ENCODE measurements at places on chromosomes 12 and 14.

DNA sequence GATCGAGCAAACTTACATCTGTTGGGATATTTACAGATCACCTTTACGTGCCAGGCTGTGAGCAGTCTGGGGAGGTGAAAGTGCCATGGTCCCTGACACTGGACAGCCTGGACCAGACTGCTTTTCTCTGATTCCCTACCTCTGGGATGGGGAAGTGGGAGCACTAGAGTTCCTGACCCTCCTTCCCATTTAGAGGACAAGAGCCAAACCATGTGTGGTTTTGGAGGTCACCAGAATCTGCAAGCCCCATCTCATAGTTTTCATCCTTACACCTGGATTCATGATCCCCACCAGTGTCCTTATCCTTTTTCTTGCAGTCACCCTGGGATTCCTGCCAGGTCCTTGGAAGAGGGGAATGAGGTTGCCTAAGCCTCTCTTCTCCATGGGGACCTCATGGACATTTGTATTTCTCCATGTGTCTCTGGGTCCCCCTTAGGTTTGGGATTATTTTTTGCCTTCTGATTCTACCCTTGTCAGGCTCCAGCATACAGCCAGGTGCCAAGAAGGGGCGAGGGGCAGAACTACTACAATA is 1.5 kb upstream of the WNT10B start:
- DNase-seq = no peak

DNA sequence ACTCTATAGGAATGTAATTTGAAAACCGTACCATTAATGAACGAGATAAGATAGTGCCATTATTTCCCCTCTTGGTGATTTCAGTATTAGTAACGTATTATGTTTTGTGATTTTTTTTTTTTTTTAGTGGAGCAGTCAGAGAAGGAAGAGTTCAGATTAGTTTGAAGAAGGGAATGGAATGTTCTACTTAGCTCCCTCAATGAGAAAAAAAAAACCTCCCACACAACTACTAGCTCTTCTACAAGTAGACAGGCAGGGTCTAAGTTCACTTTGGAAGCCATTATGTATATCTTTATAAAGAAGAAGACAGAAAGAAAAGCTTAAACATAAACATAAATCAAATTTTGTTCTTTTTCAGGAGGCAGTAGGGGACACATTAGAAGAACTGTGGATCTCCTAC is 27.3 kb downstream of the PNMA1 start:
- DNase-seq = no peak

GRCh38 chr12:3398196-3398789 is 92.7 kb upstream of the PRMT8 start:
- DNase-seq = no peak

- no peak for DNase-seq
Observed at GRCh38 chr14:24100197-24100981, 6.3 kb downstream of the PCK2 start.

GRCh38 chr12:267581-268482 is 5.2 kb upstream of the SLC6A13 start:
- DNase-seq = no peak
